Chondrocyte (in vitro differentiated cells): ENCODE measurements at places on chromosomes 12 and 14. TPM values are rescaled to one million over a fixed set of nuclear protein-coding genes. Genes with fewer than 3 reads are reported as not detected.

DNA sequence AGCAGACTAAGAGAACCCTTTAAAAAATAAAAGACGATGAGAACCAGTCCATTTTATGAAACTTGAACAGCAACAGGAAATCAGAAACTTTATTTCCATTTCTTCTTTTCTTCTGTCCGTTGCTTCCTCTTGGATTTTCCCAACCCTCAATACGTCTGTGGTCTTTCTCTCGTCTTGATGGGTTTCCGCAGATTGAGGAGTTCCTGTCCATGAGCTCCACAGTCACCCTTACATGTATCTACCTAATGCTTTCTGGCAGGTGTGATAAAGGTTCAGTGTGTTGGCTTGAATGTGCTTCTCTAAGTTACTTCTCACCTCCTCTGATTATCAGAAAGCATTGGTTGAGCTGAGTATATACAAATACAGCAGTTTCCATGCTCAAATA is 110.0 kb downstream of the ETV6 start:
- DNase-seq: no peak

GRCh38 chr14:104254735-104255400 is 116.5 kb downstream of the KIF26A start:
- no peak for DNase-seq

- no peak for DNase-seq
These were observed 64.1 kb downstream of the KIAA0586 start for GRCh38 chr14:58491593-58491992.

DNA sequence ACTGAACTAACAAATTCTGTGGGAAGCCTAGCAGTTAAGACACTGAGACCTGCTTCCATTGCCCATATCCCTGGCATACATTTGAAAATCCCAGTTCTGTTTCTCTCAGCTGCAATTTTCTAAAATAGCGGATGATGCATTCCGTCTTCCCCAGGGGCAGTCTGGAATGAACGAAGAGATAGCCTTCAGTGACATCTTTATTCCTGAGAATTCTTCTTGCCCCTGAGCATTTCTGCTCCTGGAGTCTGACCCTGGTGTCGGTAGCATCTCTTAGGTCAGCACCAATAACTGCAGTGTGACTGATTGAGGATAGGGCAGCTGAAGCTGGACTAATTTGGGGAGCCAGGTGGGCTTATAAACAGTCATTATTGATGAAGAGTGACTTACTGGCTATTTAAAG is 552.5 kb downstream of the DIO2 start:
- no peak for DNase-seq

DNA sequence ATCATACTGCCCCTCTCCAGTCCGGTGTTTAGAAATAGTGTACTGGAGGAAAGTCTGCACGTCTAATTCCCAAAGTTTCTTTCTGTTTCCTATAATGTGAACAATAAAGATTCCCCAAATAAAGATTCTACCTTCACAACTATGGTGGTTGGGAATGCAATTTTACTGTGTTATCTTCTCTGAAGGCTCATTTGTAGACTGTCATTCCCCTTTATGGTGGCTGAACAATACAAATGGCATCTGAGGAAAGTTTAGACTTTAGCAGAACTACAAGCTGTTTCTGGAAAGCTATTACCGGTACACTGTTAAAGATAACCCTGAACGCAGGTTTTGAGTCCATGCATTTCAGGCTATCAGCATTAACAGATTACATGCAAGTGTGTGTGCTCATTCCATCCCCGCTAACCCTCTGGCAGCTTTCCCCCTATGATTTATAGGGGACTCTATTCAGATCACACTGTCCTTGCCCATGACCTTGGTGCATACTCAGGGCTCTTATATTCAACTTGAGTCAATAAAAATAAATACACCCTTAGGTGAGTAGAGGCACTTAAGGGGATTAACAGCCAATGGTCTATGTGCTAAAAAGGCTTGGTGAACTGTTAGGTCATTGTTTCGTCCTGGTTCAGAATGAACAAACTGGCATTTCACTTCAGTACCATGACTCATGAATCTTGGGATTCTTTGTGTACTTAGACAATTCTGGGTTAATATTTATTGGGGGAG is 60.7 kb upstream of the PYGL start:
- DNase-seq: no peak

- no peak for DNase-seq
These were observed 123.6 kb downstream of the SCARB1 start for GRCh38 chr12:124739953-124740561.

The SERPINA9 gene
- not detected in 3 replicates for total RNA-seq

- DNase-seq: no peak
These were observed 68.6 kb upstream of the MAX start for GRCh38 chr14:65170768-65171507.

DNA sequence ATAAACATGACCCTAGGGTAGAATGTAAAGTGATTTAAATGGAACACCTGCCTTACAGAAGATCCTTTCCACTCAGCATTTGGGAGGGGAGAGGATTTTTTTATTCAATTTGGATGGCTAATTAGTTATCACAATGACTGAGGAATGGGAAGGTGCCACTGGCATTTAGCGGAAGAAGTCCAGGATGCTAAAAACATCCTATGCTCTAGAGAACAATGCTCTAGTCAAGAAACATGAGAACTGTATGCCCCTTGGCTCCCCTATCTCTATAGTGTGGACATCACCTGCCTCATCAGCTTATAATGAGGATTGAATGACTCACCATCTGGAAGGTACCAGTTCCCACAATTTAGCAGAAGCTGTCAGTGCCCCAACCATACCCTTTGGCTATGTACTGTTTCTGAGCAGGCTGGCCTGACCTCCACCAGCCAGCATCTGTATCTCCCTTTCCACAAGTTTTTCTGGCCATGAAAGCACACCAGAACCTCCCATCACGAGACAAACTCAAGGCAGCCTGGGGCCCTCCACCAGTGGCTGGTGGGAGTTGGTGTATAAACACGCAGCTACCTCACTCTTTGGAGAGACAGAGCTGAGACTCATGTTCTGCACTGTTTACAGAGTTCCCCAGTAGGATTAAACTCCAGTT is 109.7 kb upstream of the VASH1 start:
- DNase-seq: no peak

The TMTC2 gene
- 1.4 to 8.9 TPM (median 1.9 TPM) in 3 replicates for total RNA-seq

GRCh38 chr14:48398675-48399282 is 723.4 kb upstream of the MDGA2 start:
- no peak for DNase-seq

DNA sequence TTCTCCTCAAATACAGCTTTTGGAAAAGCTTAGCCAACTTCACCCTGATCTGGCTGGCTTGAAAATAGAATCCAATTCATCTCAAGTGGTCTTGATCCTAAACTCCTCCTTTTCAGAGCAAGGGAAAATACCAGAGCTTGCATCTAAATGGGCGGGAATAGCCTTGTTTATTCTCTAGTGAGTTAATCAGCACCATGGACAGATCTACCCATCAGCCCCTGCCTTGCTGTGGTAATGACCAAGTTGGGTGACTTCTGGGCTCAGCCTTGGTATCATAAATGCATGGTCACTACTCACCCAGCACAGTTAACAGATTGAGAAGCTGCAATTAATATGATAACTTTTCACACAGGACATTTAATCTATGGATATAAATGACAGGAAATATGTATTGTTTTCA is 196.6 kb downstream of the GLT1D1 start:
- no peak for DNase-seq

The OTUB2 gene
- total RNA-seq: 0.99 to 2.1 TPM (median 1.9 TPM) in 3 replicates

DNA sequence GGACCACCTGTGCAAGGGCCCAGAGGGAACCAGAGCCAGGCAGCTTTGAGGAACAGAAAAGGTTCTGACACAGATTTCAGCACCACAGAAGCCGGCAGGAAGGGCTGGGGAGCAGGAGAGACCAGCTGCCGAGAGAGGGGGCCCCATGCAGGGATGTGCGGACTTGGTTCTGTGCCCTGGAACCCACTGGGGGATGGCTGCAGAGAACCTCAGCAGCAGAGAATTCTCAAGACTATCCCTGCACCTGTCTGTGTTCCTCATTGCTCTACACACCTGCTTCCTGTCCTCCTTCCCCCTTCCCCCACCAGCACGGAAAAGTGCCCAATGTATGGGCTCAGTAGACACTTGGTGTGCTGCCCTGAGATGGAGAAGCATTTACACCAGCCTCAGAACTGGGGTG is 3.2 kb downstream of the SERPINA9 start:
- DNase-seq: no peak

GRCh38 chr12:56931474-56931978 is 2.7 kb downstream of the SDR9C7 start:
- no peak for DNase-seq

The MSI1 gene
- total RNA-seq: 2.5 to 2.8 TPM (median 2.6 TPM) in 3 replicates

DNA sequence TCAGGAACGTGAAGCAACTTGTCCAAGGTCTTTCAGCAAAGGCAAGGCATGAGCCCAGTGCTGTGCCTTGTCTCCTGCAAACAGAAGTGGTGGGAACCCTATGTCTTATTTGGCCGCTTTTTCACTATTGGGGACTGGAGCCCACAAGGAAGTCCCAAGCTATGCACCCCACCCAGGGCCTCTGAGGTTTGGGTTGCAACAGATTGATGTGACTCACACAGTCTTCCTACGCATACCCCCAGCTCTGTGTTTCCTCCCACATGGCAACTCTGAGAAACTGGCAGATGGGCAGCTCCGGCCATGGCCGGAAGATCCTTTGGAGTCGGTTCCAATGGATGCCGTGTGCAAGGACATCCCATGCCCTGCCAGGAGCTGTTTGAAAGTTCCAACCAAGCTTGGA is 28.3 kb upstream of the CMKLR1 start:
- no peak for DNase-seq

The KERA gene
- not detected in 3 replicates for total RNA-seq

The CDKL1 gene
- 8.4 to 15.7 TPM (median 9.4 TPM) in 3 replicates for total RNA-seq

- DNase-seq: no peak
These were observed 7.3 kb upstream of the KRT7 start for GRCh38 chr12:52225752-52226151.

GRCh38 chr12:2857021-2857431 is at the start of gene TEX52:
Gene TEX52 (minus strand): TSS chr12:2857039. CDS start chr12:2857026, 13 bp downstream.
- peak; percentile 70 for DNase-seq

GRCh38 chr14:56156096-56156495 is 37.9 kb downstream of the PELI2 start:
- no peak for DNase-seq

The FCF1 gene
- total RNA-seq: 51.7 to 67.7 TPM (median 52.9 TPM) in 3 replicates

DNA sequence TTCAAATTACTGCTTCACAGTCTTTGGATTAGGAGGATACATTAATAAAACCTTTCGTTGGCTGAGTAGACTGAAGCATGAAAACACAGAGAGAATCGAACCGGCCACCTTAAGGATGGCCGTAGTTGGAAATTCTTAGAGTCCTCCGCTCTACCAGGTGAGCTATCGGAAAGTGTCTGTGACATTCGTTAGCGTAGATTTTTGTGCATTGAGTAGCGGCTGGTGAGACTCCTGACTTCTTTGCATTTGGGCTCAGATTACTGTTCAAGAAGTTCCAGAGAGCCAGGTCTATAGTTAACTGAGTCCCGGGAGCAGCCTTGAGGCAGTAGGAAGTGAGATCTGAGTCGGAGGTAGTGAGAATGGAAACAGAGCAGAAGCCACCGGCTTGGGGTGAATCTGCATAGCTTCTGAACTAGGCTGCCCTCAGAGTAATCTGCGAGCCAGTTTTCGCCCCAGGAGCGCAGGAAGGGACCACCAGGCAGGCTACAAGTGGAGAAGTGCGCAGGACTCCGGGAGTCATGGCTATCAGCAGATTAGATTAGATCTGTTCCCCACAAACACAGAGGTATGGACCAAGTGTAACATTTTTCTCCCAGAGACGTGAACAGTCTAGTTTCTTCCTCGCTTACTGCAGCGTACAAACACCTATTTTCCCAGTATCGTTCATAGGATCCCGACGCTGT is 11.0 kb downstream of the OR6S1 start:
- DNase-seq: no peak

DNA sequence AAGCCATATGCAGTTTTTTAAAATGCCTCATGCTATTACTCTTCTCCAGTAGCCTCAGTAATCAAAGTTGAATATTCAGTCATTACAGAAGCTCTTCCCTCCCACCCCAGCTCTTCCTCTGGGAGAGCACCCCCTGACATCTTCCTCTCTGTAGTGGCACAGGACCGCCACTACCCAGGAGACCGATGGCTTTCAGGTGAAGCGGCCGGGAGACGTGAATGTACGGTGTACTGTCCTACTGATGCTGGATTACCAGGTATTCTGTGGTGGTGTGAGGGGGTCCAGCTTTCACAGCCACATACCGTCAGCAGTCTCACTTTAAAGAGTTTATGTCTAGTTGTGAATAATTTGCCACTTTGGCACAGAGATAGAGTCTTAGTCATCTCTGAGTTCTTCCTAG is 4.6 kb downstream of the SMARCD1 start:
- peak; percentile 43 for DNase-seq

- no peak for DNase-seq
These were observed 723.9 kb downstream of the MED13L start for GRCh38 chr12:115553622-115554021.

The SELPLG gene
- 2.2 to 3.2 TPM (median 2.9 TPM) in 3 replicates for total RNA-seq

GRCh38 chr12:103858953-103859601 is 18.0 kb upstream of the NT5DC3 start:
- DNase-seq: no peak

DNA sequence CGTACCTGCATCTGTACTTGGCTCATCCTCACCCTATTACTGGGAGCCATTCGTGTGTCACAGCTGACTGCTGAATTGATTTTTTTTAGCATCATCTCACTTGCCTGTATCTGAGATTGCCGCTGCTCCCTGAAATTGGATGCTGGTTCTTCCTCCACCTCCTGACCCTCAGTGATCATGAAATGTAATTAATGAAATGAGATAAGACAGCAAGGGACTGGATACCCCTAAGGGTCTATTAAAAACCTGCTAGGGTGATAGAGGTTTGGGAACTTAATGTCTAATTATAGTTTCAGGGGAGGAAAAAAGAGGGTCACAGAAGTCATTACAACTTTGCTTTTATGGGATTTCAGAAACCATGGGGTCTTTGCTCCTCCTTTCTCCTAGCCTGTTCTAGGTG is 410.6 kb downstream of the DPF3 start:
- DNase-seq: no peak

The MYL2 gene
- total RNA-seq: not detected in 3 replicates

DNA sequence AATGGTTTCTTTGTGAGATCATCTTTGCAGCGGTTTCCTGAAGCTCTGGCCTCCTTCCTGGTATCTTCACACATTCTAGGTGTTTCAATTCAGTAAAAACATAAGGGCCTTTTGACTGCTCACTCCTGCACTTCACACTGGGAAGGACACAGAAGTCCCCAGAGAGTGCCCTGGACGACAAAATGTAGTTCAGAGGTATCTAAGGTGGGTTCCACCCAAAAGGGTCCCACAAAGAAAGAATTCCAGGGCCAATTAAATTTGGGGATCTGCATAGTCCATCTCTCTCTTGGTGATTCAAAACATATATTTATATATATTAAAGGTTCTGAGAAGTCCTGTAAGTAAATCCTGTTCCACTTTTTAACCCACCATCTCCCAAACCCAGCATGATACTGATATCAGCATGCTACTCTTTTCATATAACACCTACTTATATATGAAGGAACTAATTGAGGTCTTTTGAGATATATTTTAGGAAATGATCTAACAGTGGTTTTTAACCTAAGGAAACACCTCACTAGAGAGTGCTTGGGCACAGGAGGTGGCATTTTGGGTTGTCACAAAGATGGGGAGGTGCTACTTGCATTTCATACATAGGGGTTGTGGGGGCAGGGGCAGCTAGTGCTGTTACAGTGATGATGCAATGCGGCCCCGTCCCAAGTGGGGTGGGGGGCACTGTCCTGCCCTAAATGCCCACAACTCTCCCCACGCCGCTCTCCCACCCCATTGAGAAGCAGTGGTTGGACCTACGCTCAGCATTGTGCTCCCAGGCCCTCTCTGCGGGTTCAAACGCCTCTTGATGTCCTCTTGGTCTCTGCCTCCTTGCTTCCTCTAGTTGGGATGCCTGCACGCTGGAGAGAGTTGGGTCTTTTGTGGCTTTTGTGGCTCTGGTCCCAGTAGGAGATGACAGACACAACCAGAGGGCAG is 109.4 kb downstream of the ARF6 start:
- DNase-seq: no peak

The KRT78 gene
- total RNA-seq: not detected in 3 replicates

The SLC25A21 gene
- total RNA-seq: 0.22 to 1.1 TPM (median 0.36 TPM) in 3 replicates
